Caco-2 (cell line): ENCODE measurements at places on chromosomes 5 and 9. TPM values are rescaled to one million over a fixed set of nuclear protein-coding genes. Genes with fewer than 3 reads are reported as not detected.

Gene ZNF366
- total RNA-seq, result not detected in 2 replicates

Gene BTNL3
- 0.14 TPM in 1 of 2 replicates, not detected in the other for total RNA-seq

Gene FOXI1
- 0.14 and 0.39 TPM in 2 replicates for total RNA-seq

Gene SLC25A2
- total RNA-seq, result 0.64 and 0.67 TPM in 2 replicates

Gene ECSCR
- not detected in 2 replicates for total RNA-seq

Gene RNF183
- total RNA-seq, result 1.5 and 3.3 TPM in 2 replicates

Gene CAVIN4
- 1.5 and 1.7 TPM in 2 replicates for total RNA-seq

Gene LHX3
- total RNA-seq, result 1.1 and 1.2 TPM in 2 replicates

Gene CTXN3
- total RNA-seq, result not detected in 2 replicates

Gene C9orf50
- total RNA-seq, result not detected in 2 replicates

Gene PCDHB12
- 0.12 TPM in 1 of 2 replicates, not detected in the other for total RNA-seq

Gene SPATA9
- total RNA-seq, result 0.34 TPM in 1 of 2 replicates, not detected in the other

Gene RNF130
- 30.2 and 34.5 TPM in 2 replicates for total RNA-seq

Gene PALM2AKAP2
- total RNA-seq, result 0.54 and 2.4 TPM in 2 replicates

Gene GABRA6
- total RNA-seq, result not detected in 2 replicates

Gene LSM11
- 6.8 and 7.7 TPM in 2 replicates for total RNA-seq

Gene GFI1B
- 0.79 and 1.3 TPM in 2 replicates for total RNA-seq

Gene PKN3
- total RNA-seq, result 1.6 and 2.1 TPM in 2 replicates

Gene GNAQ
- total RNA-seq, result 10.1 and 10.3 TPM in 2 replicates

Gene MEF2C
- total RNA-seq, result 1.5 and 1.9 TPM in 2 replicates

Gene PLEKHG4B
- 15.0 TPM in 2 replicates for total RNA-seq

Gene ACER2
- total RNA-seq, result 2.4 and 2.5 TPM in 2 replicates

Gene TPPP
- 0.18 and 0.28 TPM in 2 replicates for total RNA-seq

Gene TRAF1
- total RNA-seq, result 1.1 and 1.3 TPM in 2 replicates

Gene TRIM36
- 0.95 and 1.3 TPM in 2 replicates for total RNA-seq

Gene RASA1
- total RNA-seq, result 23.0 and 24.4 TPM in 2 replicates

Gene FOXD4L4
- total RNA-seq, result 0.26 and 0.32 TPM in 2 replicates

Gene NMUR2
- 0.57 and 1.00 TPM in 2 replicates for total RNA-seq

Gene ISOC1
- 29.8 and 33.3 TPM in 2 replicates for total RNA-seq

Gene TAF11L5
- total RNA-seq, result not detected in 2 replicates

Gene IFNA2
- not detected in 2 replicates for total RNA-seq

Gene ZNF462
- total RNA-seq, result 34.5 and 36.8 TPM in 2 replicates

Gene IGFBPL1
- 1.3 and 1.6 TPM in 2 replicates for total RNA-seq

Gene FCHO2
- total RNA-seq, result 20.6 and 22.9 TPM in 2 replicates

Gene PCDHAC2
- total RNA-seq, result not detected in 2 replicates

Gene CARD9
- 1.7 and 2.6 TPM in 2 replicates for total RNA-seq

Gene MSX2
- 59.7 and 64.4 TPM in 2 replicates for total RNA-seq

Gene BTNL8
- total RNA-seq, result 6.0 and 7.3 TPM in 2 replicates

Gene PCDHGA12
- 0.52 and 1.0 TPM in 2 replicates for total RNA-seq

Gene SLC34A1
- not detected in 2 replicates for total RNA-seq

Gene PCDHB15
- 0.21 TPM in 1 of 2 replicates, not detected in the other for total RNA-seq

Gene PCDH1
- total RNA-seq, result 1.5 and 1.8 TPM in 2 replicates

Gene SPATA31E1
- not detected in 2 replicates for total RNA-seq

Gene C5orf46
- 0.63 TPM in 1 of 2 replicates, not detected in the other for total RNA-seq

Gene UGT3A2
- total RNA-seq, result not detected in 2 replicates

Gene IFNB1
- total RNA-seq, result not detected in 2 replicates

Gene HEMGN
- total RNA-seq, result not detected in 2 replicates

Gene AJM1
- total RNA-seq, result 3.6 and 4.2 TPM in 2 replicates

Gene PLPP7
- total RNA-seq, result 0.11 TPM in 1 of 2 replicates, not detected in the other
